ENCODE measurements at places on chromosomes 1 and 21.

DNA sequence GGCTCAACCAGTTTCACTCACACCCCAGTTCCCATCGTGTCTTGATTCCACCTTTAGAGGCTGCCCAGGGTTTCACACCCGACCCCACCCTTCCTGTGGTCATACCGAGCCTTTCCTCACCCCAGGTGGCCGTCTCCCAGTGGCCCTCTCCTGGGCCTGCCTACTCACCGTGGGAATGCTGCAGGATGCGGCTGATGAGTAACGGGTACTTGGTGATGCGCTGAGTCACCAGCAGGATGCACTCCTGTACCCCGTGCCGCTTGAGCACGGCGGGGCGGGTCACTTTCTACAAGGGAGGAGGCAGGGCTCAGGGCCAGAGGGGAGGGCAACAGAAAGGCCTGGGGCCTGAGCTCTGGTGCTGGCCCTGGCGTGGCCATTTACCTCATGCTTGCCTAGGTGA, 16.4 kb downstream of the ARHGEF2 start:
- no peak for DNase-seq

- no peak for DNase-seq
Observed at GRCh38 chr1:28883242-28883616, 31.1 kb upstream of the EPB41 start.

DNA sequence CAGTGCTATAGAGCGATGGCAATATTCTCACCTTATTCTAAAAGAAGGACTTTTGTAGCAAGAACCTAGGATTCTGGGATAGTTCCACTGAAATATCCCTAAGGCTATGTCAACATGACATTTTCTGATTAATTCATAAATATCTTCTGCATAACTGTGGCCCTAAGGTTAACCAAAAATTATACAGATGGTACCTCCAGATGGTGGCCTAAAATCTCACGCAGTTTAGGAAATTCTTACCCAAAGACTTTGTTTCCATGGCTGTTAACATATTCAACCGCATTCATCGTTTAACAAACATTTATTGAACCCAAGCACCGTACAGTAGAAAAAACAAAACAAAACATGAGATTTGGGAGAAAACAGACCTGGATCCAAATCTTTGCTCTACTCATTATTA, 19.1 kb downstream of the NID1 start:
- no peak for DNase-seq

GRCh38 chr1:227268943-227269342, 49.3 kb downstream of the CDC42BPA start:
- DNase-seq: no peak

- DNase-seq: peak; percentile 33
Observed at GRCh38 chr1:39539252-39539790, 37.3 kb downstream of the PABPC4 start.

- DNase-seq: no peak
Observed at GRCh38 chr1:197393772-197394171, 125.7 kb downstream of the CRB1 start.

GRCh38 chr1:2639607-2640521, 7.0 kb upstream of the MMEL1 start:
- DNase-seq: no peak

DNA sequence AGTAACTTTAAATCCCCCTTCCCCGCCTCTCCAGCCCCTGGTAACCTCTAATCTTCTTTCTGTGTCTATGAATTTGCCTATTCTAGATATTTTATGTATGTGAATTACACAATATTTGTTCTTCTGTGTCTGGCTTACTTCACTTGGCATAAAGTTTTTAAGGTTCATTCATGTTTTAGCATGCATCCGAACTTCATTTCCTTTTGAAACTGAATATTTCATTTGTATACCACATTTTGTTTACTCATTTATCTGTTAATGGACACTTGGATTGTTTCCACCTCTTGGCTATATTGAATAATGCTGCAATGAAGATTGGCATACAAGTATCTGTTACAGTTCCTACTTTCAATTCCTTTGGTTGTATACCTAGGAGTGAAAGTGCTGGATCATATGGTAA, 205.3 kb downstream of the TM2D1 start:
- no peak for DNase-seq

DNA sequence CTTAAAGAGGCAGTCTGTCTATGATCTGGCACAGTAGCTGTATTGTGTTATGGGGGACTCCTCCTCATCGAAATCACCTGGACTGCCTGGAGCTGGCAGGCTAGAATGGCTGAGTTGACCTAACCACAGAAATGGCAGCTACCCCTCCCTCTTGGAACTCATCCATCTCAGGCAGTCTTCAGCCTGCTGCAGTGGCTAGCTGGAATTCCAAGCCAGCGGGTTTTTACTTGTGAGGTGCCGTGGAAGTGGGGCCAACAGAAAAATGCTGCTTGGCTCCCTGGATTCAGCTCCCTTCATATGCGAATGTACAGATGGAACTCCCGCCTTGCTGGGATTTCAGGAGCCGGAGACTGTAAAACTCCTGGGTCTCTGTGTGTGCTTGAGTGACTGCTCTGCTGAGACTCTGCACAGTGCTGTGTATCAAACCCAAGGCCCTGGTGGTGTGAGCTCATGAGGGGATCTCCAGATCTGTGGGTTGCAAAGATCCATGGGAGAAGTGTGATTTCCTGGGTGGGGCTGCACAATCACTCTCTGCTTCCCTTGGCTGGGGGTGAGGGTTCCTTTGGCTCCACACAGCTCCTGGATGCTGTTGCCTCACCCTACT, 316.9 kb downstream of the CTH start:
- DNase-seq: no peak

GRCh38 chr1:205246351-205247119, 18.8 kb downstream of the TMCC2 start:
- DNase-seq: peak; percentile 48

- DNase-seq: no peak
Observed at GRCh38 chr1:201912832-201913231, 24.1 kb downstream of the SHISA4 start.

DNA sequence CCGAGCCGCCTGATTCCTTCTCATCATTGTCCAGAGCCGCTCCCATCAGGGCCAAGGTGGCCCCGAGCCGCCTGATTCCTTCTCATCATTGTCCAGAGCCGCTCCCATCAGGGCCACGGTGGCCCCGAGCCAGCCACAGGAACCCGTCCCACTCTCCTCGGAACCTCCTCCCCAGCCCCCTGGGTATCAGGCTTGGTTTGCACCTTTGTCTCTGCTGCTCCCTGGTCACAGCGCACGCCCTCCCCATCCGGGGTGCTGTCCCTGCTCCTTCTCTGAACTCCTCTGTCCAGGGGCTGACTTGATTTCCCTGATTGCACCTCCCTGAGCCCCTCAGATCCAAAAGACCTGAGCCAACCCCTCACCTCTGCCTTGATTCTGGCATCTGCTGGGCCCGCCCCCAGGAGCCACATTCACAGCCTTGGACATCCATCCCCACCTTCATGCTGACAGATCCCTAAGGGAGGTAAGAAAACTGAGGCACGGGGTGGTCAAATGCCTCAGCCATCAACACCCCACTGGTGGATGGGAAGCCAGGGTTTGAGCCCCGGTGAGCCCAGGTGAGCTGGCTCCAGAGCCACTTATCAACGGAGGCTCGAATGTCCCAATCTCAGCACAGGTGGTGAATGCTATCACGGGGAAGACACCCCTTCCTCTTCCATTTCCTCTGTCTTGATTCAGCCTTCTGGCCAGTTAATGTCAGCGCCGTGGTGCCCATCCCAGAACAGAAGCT, 25.6 kb upstream of the COL18A1 start:
- DNase-seq: no peak

DNA sequence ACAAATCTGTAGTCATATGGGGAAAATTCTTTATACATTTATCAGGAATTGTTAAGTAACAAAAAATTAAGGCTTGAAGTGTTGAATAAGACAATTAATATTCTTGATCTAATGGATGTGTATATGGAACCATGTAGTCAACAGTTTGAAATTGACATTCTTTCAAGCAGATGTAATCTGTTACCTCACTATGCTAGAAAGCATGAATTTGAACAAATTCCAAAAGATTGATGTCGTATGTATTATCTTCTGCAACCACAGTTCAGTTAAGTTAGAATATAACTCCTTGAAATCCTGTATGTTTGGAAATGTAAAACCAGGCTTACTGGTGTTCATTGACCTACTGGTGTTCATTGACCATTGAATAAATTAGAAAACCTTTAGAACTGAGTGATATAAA, 16.1 kb downstream of the CCDC18 start:
- no peak for DNase-seq

DNA sequence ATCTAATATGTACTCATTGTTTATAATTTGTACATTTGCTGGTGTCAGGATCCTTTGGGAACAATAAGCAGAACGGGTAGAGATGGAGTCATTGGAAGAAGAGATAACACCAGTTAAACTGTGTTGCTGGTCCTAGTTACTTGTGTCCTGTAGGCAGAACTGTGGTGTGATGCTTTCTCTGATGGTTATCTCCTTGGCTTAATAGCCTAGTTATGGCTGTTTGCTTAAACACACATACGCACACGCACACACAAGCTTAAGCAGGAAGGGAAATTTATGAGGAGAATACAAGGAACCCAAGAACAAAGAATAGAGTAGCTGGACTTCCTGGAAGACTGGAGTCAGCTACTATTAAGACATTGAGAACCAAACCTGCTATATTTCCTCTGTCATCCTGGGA, 5.7 kb upstream of the PKN2 start:
- DNase-seq: no peak

- DNase-seq: no peak
Observed at GRCh38 chr1:172697534-172698002, 38.7 kb downstream of the FASLG start.

DNA sequence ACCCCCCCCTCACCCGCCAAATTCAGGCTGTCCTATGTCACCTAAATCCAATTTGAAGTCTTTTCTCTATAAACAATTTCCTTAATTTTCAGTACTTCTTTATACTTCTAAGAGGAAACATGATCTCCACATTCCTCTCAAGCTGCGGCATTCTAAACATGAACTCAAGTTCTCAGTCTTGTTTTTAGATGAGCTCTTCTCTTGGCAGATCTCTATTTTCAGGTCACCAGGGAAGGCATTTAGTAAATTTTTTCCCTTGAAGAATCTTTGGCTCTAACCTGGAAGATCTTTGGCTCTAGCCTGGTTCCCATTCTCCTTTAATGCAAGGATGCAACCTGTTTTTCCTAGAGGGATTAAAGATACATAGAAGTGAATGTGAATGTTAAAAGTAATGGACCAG, 193.4 kb downstream of the ATG4C start:
- DNase-seq: no peak

- no peak for DNase-seq
Observed at GRCh38 chr1:236429715-236430274, 35.7 kb downstream of the EDARADD start.

DNA sequence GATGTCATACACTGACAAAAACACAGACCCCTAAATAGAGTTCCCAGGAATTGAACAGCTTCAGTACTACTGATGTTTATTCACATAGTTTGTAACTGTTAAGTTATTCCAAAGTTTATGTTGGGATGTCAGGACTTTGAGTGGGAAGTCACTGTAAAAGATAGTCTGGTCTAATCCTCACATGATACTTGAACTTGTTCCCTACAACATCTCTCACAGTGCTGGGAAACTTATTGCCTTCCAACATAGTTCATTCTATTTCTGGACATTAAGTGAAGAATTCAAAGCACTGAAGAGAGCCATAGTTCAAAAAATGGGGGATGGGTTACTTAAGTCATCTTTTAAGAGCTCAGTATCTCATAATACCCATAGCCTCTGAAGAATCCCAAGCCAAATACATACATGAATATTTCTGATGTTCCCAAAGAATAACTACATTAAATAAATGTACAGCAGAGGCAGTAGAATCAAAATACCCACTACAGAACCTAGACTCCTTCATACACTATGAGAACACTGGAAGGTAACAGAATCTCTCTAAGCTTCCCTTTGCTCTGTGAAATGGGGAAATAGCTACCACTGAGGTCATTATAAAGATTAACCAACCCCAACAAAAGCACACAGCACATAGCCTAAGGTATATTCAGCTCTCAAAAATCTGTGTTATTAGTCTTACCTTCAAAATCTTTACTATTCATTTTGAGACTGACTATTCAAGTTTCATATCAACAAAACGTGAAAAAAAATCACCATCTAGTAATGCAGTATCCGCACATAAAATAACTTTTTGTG, 81.4 kb downstream of the ESRRG start:
- no peak for DNase-seq

DNA sequence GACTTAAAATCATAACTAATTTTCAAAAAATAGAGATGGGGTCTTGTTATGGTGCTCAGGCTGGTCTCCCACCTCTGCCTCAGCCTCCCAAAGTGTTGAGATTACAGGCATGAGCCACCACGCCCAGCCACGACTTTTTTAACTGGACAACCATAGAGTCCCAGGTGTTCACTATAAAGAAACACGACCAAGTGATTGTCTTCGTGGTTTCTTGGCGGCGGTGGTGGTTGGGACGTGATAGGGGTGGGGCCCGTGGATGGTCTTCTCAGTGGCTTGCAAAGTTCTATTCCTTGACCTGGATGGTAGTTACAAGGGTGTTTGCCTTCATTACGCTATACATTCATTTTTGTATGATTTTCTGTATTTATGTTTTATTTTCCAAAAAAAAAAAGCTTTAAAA, 34.6 kb upstream of the COX20 start:
- DNase-seq: no peak

- DNase-seq: no peak
Observed at GRCh38 chr1:108028841-108029388, 63.9 kb upstream of the VAV3 start.

DNA sequence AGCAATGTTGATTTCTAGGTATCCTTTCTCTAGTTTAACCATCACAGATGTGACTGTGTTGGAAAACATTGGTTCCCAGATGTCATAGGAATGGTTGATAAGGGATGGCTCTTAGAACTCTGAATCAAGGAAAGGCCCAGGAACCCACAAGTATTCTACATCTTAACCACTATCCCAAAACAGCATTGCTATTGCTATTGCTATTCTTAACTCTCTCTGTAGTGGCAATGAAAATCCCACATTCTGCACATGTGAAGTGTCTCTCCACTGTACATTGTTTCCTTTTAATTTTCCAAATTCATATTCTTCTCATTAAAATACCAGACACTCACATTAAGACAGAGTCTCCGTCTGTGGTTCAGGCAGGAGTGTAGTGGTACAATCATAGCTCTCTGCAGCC, 420.4 kb upstream of the RUNX1 start:
- no peak for DNase-seq

- no peak for DNase-seq
Observed at GRCh38 chr1:172770071-172770470, 111.2 kb downstream of the FASLG start.

- DNase-seq: no peak
Observed at GRCh38 chr1:69982992-69983391, 222.4 kb downstream of the LRRC40 start.

DNA sequence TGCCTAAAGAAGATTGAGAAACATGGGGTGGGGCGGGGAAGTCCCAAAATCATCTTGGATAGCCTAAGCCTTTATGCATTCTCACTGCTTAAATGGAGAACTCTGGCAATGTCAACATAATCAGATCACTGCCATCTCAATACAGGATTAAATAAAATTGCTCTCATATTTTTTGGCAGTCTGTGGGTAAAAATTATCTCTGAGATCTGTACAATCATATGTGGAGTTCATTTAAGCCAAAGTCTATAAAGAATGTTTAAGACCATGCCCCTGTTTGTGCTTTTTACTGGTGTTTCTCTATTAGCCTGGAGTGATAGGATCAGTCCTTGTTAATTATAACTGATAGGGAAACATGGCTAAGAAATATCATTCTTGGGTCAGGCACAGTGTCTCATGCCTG, 136.3 kb downstream of the GPR52 start:
- DNase-seq: no peak

GRCh38 chr1:10302416-10302815, 92.0 kb downstream of the KIF1B start:
- DNase-seq: no peak

- no peak for DNase-seq
Observed at GRCh38 chr1:177063648-177064047, 100.9 kb downstream of the ASTN1 start.

- DNase-seq: no peak
Observed at GRCh38 chr1:30321246-30321910, 402.0 kb downstream of the MATN1 start.
